ENCODE measurements at places on chromosomes 5 and 9.

DNA sequence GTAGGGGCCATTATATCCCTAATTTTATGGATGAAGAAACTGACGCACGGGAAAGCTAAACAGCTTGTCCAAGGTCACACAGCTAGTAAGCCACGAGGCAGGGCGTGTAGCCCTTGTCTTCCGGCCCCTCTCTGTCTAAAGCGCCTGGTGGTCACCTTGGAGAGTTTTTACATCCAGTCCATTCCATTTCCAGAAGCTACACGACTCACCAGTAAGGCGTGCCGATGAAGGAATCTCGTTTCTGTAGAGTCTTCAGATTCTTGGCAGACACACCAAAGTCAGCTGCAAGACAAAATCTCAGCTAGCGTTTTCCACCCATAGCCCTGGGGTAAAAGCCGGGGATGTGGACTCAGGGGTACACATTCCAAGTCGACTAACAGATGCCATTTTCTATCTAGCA lies 80.5 kb downstream of the STK10 start:
- DNase-seq = no peak

DNA sequence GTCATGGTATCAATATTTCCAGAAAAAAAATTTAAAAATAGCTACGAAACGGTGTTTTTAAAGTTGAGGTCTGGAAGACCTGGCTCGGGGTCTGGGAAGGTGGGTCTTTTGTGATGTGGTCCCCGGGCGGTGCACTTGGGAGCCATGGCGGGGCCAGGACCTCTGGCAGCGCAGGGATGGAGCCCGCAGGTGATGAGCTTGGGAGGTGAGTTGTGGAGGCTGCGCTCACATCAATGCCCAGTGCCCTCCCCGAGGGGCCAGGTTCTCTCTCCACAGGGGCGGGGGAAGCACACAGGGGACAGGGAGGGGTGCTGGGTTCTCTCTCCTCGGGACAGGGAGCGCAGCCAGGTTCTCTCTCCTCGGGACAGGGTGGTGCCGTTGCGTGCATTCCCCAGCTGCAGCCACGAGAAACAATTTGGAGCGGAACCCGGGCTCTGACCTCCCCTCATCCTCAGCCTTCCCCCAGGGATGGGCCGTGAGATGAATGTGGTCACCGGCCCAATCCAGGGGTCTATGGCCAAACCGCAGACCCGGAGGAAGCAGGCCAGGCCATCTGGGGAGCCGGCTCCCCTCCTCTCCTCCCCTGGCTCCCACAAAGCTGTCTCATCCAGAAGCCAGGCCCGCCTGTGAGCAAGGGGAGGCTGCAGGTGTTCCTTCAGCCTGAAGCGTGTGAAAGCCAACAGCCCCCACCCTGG lies 25.8 kb downstream of the DBH start:
- DNase-seq = no peak

- peak; percentile 43 for DNase-seq
Observed at GRCh38 chr9:114906922-114907571, 23.3 kb downstream of the TNFSF8 start.

DNA sequence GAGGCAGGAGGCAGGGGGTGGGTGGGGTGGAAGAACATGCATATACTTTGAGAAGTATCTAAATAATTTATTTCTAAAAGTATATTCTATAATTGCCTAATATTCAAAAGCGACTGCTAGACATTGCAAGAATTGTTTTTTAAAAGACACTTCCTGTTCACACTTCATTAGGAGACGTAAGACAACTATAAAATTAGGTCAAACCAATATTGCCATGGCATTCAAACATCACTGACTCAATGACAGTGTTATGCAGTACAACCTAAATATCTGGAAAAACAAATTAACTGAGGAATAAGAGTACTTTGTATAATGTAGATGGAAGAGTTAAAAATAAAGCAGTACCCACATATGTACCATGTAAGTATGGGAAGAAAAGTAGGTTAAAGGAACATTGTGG lies 4.5 kb downstream of the CCNH start:
- DNase-seq = no peak

All from head of caudate nucleus (tissue), 42 donors.